ENCODE measurements at places on chromosomes 11 and 22.

GRCh38 chr11:101705972-101706371 is 122.2 kb upstream of the TRPC6 start:
- H3K4me3 ChIP-seq = no peak overlapping the region
- no peak for DNase-seq
- H3K27ac ChIP-seq = no peak overlapping the region
- no peaks in the 10 kb centered on the region for H3K4me1 ChIP-seq

DNA sequence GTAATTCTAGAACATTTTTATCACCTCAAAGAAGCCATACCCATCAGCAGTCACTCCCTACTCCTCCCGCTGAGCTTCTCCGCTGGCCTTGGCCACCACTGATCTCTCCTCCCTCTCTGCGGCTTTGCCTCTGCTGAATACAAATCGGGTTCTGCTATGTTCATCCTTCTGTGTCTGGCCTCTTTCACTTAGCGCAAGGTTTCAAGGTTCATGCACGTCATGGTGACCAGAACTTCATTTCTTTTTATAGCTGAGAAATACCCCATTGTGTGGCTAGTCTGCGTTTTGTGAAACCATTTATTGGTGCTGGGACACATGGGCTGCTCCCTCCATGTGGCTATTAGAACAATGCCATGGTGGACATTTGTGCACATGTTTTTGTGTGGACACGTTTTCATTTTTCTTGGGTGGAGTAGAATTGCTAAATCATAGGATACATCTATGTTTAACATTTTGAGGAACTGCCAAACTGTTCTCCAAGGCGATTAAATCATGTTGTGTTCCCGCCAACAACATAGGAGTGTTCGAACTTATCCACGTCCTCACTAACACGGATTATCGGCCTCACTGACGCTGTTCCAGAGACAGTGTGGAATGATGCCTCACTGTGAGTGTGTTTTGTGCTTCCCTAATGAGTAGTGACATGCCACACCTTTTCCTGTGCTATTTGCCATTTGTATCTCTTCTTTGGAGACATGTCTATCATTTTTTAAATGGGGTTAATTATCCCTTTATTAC is 24.2 kb upstream of the KRTAP5-6 start:
- H3K27me3 ChIP-seq = no peaks in the 10 kb centered on the region
- no peak overlapping the region for H3K4me3 ChIP-seq
- H3K27ac ChIP-seq = no peak overlapping the region
- no peaks in the 10 kb centered on the region for H3K36me3 ChIP-seq

DNA sequence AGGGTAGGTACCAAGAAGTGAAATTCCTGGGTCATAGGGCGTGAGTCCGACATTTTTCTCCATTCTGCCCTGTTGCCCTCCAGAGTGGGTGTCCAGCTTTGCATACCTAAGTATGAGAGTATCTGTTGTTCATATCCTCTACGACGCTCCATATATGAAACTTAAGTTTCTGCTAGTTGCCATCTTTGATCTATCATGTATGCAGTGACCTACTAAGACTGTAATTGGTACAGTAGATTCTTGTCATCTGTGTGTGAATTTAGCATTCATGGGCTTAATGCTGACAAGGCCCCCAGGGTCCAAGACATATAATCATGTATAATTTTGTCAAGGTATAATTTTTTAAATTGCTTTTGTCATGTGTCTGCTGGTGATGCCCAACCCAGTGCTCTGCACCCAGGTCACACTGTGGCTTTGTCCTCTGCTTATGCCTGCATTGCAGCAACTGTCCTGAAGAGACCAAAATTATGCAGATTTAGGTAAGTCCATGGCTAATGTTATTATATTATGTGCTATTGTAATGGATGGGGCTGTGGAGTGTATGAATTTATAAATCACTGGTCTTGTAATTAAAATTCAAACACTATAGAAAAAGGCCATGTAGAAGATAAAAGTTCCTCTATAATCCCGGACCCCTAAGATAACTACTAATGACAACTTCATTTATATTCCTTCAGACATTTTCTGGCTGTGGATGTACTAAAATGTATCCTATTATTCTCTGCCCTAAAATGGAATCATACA is 12.2 kb downstream of the NEAT1 start:
- no peak overlapping the region for H3K4me3 ChIP-seq
- H3K36me3 ChIP-seq = peaks cover 32% of the 10 kb centered on the region
- no peak for DNase-seq
- no peak overlapping the region for H3K27ac ChIP-seq

DNA sequence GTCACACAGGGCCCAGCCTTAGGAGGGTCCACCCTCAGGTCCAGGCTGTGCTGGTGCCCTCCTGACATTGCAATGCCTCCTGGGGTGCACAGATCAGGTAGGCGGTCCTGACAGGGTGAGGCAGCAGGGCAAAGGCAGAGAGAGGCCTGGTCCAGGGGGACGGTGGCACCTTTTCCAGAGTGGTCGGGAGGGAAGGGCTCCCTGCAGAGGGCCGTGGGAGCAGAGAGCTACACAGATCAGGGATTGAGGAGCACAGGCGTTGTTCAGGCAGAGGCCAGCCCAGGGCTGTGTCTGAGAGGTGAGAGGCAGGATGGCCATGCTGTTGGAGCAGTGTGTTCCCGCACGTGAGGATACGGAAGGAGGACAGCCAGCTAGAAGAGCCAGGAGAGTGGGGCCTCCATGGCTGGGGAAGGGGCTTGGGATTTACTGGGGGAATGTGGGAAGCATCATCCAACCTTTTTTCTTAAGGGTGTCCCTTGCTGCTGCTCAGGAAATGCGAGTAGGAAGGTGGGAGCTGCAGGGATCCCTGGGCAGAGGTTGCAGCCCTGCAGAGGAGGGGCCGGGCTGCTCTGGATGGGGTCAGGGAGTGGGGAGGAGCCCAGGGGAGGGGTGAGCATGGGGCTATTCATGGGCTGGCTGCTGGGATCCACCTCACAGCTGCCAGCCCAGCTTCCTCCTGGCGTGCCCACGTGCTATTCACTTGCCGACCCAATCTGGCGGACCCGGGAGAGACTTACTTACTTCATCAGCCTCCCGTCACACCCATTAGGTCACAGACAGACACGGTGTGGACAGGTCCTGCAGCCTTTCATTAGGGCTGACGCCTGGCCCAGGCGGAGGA is 1516.4 kb downstream of the TBC1D22A start:
- no peak for DNase-seq
- no peaks in the 10 kb centered on the region for H3K4me1 ChIP-seq
- H3K36me3 ChIP-seq = no peaks in the 10 kb centered on the region
- H3K27me3 ChIP-seq = no peaks in the 10 kb centered on the region

DNA sequence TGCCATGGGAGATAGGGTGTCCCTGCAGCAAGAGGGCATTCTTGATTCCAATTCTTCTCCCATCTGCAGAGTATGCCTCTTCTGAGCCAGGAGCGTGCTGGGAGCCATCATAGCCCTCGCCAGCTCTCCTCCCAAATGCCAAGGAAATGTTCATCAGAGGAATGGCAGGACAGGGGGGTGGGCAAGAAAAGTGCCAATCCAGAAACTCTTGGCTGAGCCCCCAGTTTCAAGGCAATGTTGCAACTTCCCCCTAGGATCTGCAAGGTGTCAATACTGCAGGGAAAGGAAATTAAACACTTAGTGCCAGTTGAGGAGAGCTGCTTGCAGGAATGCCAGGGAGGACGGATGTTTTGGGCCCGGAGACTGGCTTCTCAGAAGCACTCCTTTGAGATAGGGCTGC is 94.8 kb upstream of the PRDM11 start:
- no peaks in the 10 kb centered on the region for H3K36me3 ChIP-seq
- H3K4me1 ChIP-seq = no peaks in the 10 kb centered on the region
- DNase-seq = no peak
- no peak overlapping the region for H3K27ac ChIP-seq

- no peak overlapping the region for H3K27ac ChIP-seq
- no peaks in the 10 kb centered on the region for H3K36me3 ChIP-seq
- H3K4me3 ChIP-seq = no peak overlapping the region
- H3K27me3 ChIP-seq = no peaks in the 10 kb centered on the region
- no peaks in the 10 kb centered on the region for H3K4me1 ChIP-seq
These were observed 76.0 kb downstream of the ST3GAL4 start for GRCh38 chr11:126431401-126432064.

- H3K27me3 ChIP-seq = no peaks in the 10 kb centered on the region
- H3K36me3 ChIP-seq = no peaks in the 10 kb centered on the region
- no peak overlapping the region for H3K4me3 ChIP-seq
- no peak overlapping the region for H3K27ac ChIP-seq
- H3K4me1 ChIP-seq = no peaks in the 10 kb centered on the region
- DNase-seq = no peak
These were observed 20.8 kb upstream of the PEX26 start for GRCh38 chr22:18056807-18057474.

- no peak for DNase-seq
- H3K4me1 ChIP-seq = no peaks in the 10 kb centered on the region
- H3K4me3 ChIP-seq = no peak overlapping the region
These were observed 24.3 kb upstream of the SMCO4 start for GRCh38 chr11:93567401-93567895.

- no peaks in the 10 kb centered on the region for H3K27me3 ChIP-seq
- H3K4me3 ChIP-seq = no peak overlapping the region
- no peaks in the 10 kb centered on the region for H3K36me3 ChIP-seq
- H3K27ac ChIP-seq = no peak overlapping the region
- no peak for DNase-seq
- no peaks in the 10 kb centered on the region for H3K4me1 ChIP-seq
These were observed 742.1 kb upstream of the TENM4 start for GRCh38 chr11:80182901-80183300.

DNA sequence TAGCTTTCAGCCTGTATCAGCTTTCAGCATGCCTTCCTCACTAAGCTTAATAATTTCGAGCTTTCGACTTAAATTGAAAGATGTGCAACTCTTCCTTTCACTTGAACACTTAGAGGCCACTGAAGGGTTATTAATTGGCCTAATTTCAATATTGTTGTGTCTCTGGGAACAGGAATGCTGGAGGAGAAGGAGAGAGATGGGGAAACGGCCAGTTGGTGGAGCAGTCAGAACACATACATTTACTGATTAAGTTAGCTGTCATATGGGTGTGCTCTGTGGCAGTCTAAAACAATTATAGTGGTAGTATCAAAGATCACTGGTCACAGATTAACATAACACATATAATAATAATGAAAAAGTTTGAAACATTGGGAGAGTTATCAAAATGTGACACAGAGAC is 106.2 kb downstream of the LRRC32 start:
- H3K4me3 ChIP-seq = no peak overlapping the region
- no peaks in the 10 kb centered on the region for H3K4me1 ChIP-seq
- H3K27ac ChIP-seq = no peak overlapping the region
- no peaks in the 10 kb centered on the region for H3K27me3 ChIP-seq
- H3K36me3 ChIP-seq = no peaks in the 10 kb centered on the region

DNA sequence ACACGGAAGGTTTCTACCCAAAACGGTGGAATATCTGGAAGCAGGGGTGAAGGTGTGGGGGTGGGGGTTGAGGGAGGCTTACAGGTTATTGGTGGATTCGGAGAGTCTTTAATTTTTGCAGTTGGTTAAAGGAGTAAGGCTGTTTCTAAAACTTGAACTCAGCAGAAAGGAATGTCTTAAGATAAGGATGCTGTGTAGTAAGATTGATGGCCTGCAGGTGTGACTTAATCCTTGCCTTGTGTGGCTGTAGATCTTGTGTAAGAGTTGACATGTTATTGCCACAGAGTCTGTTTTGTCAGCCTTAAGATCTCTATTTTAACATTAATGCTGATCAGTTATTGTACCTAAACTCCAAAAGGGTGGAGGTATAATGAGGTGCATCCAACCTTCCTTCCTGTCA is 16.4 kb upstream of the OR6M1 start:
- H3K27me3 ChIP-seq = peaks cover 3% of the 10 kb centered on the region
- no peak for DNase-seq
- no peak overlapping the region for H3K4me3 ChIP-seq
- H3K27ac ChIP-seq = no peak overlapping the region
- no peaks in the 10 kb centered on the region for H3K4me1 ChIP-seq

DNA sequence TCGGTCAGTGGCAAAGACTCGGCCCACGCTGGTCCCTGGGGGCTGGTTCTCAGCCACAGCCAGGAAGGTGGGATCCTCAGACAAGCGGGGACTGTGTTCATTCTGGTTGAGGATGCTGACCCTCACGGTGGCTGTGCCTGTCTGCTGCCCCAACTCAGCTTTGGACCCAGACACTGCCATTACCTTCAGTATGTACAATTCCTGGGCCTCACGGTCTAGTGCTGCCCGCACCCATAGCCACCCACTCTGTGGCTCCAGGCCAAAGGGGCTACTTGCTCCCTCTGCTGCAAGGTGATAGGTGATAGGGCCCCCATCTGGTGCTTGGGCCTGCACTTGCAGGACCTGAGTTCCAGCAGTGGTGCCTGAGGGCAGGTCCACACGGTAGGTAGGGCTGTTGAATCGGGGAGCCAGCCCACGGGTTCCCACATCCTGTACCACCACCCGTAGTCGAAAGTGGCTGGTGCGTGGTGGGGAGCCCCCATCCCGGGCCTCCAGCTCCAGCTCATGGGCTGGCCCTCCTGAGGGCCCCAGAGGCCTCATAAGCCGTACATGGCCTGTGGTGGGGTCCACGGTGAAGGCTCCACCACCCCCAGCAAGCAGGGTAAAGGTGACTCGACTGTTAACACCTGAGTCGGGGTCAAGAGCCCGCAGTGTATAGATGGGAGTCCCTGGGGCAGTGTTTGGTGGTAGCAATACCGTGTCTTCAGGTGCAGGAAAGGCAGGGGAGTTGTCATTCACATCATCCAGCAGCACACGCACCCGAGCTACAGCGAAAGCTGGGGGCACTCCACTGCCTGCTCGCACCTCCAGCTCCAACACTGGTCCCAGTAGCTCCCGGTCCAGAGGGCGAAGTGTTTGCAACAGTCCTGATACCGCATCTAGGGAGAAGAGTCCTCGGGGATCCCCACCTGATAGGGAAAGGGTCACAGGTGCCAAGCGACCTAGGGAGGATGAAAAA is 13.2 kb upstream of the TPP1 start:
- no peaks in the 10 kb centered on the region for H3K27me3 ChIP-seq
- H3K36me3 ChIP-seq = peaks cover 3% of the 10 kb centered on the region
- DNase-seq = no peak
- H3K27ac ChIP-seq = no peak overlapping the region
- H3K4me3 ChIP-seq = no peak overlapping the region
- H3K4me1 ChIP-seq = no peaks in the 10 kb centered on the region

DNA sequence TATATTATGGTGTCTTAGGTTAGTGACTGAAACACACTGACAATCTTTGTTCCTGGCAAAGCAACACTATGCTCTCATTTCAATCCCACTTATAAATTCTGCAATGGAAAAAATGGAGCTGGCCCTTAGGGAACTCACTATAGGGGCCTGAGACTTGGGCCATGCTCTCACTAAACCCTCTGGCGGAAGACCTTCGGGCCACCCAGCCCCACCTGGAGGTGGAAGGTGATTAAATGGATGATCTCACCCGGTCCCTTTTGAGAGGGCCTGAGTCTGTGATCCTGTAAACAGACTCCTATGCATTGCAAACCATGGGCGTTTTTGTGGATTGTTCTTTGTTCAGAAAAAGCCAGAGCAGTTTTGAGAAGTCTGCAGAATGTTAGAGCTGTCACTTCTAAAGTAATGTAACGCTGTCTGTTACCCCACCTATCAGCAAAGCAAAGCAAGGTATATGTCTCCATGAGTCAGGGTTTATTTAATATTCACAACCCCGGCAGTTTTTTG is 17.0 kb upstream of the CDON start:
- H3K4me3 ChIP-seq = no peak overlapping the region
- no peak overlapping the region for H3K27ac ChIP-seq
- H3K27me3 ChIP-seq = no peaks in the 10 kb centered on the region
- no peaks in the 10 kb centered on the region for H3K36me3 ChIP-seq
- peaks cover 12% of the 10 kb centered on the region for H3K4me1 ChIP-seq

- no peaks in the 10 kb centered on the region for H3K27me3 ChIP-seq
- H3K4me3 ChIP-seq = no peak overlapping the region
- no peaks in the 10 kb centered on the region for H3K4me1 ChIP-seq
- H3K27ac ChIP-seq = no peak overlapping the region
- DNase-seq = no peak
- no peaks in the 10 kb centered on the region for H3K36me3 ChIP-seq
These were observed 116.2 kb downstream of the CHST1 start for GRCh38 chr11:45549257-45549656.
